ENCODE measurements at places on chromosomes 5 and 9. TPM values are rescaled to one million over a fixed set of nuclear protein-coding genes. Genes with fewer than 3 reads are reported as not detected.

GRCh38 chr5:131151216-131151615 lies 13.8 kb downstream of the HINT1 start:
- no peak for DNase-seq

DNA sequence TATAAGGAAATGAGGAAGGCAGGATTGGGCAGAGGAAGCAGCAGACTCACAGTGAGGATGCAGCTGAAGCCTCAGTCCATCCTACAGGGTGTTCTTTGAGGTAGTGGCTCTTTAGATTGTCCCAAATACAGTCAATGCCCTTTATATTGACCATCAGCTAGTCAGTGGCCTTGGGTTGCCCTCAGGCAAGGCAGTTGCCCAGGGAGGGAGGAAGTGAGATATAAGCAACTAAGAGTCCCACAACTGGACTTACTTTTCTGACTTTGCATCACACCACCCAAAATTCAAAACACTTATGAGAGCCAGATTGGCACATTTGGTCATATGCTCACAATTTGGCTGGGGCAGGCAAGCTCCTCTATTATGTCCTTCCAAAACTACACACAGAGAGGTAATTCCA lies 9.4 kb upstream of the SLC12A2 start:
- no peak for DNase-seq

ZFP2 gene
- 7.2 TPM for polyA plus RNA-seq

GRCh38 chr5:86095092-86095491 lies 522.6 kb upstream of the COX7C start:
- DNase-seq = no peak

PCDHGA5 gene
- polyA plus RNA-seq = 4.3 TPM

- no peak for DNase-seq
These were observed 31.5 kb downstream of the PDGFRB start for GRCh38 chr5:150124111-150124557.

- DNase-seq = no peak
These were observed 260.1 kb upstream of the SLC24A2 start for GRCh38 chr9:20048985-20049384.

DNA sequence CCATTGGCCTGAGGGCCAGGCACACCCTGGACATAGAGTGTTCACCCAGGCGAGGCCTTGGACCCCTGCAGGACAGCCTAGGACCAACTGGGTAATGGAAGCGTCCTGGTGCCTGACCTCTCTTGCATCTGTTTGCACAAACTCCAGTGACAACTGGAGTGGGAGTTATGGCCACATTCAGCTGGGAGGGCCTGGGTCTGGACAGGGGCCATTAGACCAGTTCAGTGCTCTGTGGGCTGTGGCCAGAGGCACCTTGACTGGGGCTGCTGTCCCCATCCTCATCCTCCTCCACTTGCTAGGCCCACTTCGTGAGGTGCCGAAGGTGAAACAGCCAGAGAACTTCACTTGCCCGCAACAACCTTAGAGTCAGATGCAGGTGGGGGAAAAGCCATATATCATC lies 372.7 kb upstream of the IRX1 start:
- DNase-seq = no peak

DNA sequence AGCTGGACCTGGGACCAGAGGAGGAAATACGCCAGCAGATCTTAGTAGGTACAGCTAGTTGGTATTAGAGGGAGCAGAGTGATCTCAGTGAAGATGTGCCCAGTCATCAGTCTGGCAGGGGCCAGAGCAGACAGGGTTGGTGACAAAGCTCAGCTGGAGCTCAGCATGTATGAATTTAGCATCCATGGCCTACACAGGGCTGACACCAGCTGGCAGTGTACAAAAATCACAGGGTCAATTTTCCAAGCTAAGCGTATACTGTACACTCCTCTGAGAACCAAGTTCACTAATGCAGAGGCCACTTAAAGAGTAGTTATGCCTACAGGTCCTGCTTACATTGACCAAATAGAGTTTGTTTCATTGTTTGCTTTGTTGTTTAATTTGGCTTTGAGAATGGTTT lies 146.6 kb downstream of the SLC24A2 start:
- DNase-seq = no peak

DNA sequence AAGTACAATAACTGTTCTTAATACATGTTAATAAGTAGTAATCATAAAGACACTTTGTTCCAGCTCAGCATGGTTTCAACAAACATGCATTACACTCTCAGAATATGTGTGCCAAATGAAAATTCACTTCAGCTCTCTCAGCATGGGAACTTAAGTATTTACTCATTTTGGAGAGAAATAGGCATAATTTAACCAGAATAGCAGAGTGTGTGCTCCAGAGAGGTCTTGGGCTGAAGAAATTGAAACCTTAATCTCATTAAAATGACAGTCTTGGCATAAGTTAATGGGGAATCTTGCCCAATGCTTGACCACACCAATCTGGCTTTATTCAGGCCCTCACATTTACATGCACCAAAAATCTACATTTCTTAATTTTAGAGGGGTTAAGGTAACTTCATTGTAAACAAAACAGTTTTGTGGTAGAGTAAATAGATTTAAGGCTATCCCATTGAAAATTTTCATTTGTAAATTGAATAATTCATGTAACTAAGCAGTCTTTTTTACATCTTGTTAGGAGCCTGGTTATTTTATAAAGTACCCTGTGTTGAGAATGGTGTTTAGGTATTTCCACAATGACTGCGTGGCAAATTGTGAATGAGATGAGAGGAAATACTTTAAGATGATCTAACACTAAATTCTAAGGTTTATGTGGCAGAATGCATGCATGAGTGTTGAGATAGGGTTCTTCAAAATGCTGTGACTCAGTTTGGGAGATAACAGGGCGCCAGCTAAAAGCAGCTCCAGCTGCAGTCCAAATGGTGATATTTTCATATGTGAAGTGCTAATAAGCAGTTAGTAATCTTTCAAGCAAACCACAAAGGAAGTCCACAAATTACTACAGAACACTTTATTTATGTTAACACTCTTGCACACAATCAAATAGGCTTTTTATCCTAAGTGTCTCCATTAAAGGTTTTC lies 11.3 kb upstream of the LOX start:
- DNase-seq = no peak

DNA sequence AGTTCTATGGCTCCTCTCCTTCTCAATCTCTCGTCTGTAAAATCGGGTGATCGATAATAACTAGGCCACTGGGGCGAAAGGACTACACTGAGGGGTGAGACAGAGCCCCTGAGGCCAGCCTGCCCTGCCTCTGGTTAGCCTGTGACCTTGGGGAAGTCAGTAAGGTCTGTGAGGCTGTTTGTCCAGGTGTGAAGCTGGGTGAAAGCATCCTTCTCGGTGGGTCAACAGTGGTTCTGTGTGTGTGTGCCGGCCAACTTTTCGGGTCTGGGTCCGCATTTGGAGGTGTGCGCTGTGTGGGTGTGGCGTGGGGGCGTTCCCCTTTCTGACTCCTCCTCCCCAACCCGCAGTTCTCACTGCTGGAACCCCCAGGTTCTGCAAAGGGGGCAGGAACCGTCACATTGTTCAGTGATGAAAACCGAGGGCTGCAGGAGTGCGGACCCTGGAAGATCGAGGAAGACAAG lies 5.0 kb upstream of the RNF44 start:
- no peak for DNase-seq

DNA sequence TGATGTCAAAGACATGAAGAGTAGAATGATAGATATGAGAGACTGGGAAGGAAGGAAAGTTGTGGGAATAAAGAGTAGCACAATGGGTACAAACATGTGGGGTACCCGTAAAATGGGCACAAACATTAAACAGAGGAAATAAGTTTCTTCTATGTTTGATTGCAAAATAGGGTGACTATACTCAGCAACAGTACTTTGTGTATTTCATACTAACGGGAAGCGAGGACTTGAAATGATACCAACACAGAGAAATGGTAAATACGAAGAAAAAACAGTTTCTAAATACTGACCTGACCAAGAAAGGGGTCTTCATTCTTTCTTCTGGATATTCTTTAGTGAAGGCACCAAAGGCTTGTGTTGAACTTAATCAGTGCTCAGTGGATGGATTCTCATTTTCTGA lies 31.1 kb downstream of the ATP6V0E1 start:
- no peak for DNase-seq

GCNT4 gene
- 1.1 TPM for polyA plus RNA-seq

DNA sequence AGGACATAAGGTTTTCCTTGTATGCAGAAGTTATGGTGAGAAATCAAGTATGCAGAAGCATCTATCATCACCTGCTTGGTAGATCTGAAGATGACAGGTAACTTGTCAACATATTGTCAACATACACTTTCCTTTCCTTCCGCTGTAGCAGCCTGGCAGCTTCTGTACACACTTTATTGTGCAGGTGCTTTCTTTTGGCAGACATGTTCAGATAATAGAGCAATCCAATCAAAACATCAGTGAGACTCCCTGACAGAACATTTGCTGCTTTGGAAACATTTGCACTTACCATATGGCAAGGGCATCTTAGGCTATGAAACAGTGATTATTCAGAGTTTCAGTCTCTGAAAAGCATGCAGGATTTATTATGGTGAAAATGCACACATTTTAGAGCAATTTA lies 161.1 kb upstream of the CDH12 start:
- no peak for DNase-seq

GRCh38 chr9:124625087-124625486 lies 117.9 kb upstream of the NR5A1 start:
- DNase-seq = no peak

GRCh38 chr5:94747371-94747770 lies 128.9 kb downstream of the SLF1 start:
- DNase-seq = no peak

DNA sequence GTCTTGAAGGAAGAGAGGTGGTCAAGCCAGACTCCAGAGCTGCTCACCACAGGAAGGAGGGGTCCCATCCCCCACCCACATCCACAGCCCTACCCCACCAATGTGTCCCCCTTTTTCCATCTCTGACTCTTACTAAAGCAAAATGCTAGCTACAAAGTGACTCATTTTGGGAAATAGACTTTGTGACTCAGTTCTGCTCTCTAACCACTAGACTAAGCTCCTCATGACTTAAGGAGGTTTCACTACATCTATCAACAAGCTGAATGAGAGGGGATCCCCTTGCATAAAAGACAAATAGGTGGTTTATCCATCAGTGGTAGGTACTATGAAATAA lies 35.1 kb upstream of the ADRB2 start:
- no peak for DNase-seq

CENPH gene
- polyA plus RNA-seq = 21.9 TPM

AGXT2 gene
- 0.18 TPM for polyA plus RNA-seq

SMIM33 gene
- 0.11 TPM for polyA plus RNA-seq

PCDH12 gene
- polyA plus RNA-seq = 36.6 TPM

- DNase-seq = no peak
These were observed 264.8 kb downstream of the CETN3 start for GRCh38 chr5:90144625-90145327.

DNA sequence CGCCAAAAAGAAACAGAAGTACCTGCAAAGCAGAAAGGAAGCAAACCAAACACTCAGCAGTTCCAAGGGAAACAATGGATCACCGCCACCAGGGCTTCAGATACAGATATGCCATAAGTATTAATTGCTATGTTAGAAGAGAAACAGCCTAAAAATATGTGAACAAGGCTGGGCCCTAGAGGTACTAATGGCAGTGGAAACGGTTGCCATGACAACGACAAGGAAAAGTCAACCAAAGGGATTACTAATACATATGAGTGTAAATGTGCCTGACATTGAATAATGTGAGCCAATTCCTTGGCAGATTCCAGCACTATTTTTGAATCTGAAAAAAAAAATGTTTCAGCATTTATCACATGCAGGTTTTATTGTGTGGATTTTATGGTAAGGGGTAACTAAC lies 75.0 kb downstream of the CAVIN4 start:
- DNase-seq = no peak

DNA sequence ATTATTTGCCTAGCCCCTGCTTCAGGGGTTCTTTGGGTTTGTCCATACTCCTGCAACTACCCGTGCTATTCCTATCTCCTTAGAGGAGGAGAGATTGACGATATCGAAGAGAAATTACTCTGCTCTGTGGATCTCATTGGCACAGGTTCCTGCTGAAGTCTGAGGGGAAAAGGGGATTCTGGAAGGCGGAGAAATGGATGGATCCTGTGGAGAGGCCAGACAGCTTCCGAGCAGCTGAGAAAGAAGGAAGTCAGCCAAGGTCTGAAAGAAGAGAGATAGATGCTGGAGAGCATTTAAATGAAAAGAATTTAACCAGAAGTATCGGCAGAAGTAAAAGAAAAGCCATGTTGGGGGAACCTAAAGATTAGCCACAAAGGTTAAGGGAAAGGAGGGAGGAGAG lies 40.4 kb upstream of the SPATA31C2 start:
- no peak for DNase-seq

- DNase-seq = no peak
These were observed 68.0 kb upstream of the C6 start for GRCh38 chr5:41281215-41281810.

SLCO6A1 gene
- polyA plus RNA-seq = not detected

GRCh38 chr9:37105234-37105633 lies 15.1 kb upstream of the ZCCHC7 start:
- DNase-seq = no peak

RFX3 gene
- polyA plus RNA-seq = 17.3 TPM

GRCh38 chr9:128495804-128496417 lies 8.6 kb upstream of the GLE1 start:
- no peak for DNase-seq
